Amniotic stem cell (primary cell): ENCODE measurements at places on chromosomes 1 and 21.

DNA sequence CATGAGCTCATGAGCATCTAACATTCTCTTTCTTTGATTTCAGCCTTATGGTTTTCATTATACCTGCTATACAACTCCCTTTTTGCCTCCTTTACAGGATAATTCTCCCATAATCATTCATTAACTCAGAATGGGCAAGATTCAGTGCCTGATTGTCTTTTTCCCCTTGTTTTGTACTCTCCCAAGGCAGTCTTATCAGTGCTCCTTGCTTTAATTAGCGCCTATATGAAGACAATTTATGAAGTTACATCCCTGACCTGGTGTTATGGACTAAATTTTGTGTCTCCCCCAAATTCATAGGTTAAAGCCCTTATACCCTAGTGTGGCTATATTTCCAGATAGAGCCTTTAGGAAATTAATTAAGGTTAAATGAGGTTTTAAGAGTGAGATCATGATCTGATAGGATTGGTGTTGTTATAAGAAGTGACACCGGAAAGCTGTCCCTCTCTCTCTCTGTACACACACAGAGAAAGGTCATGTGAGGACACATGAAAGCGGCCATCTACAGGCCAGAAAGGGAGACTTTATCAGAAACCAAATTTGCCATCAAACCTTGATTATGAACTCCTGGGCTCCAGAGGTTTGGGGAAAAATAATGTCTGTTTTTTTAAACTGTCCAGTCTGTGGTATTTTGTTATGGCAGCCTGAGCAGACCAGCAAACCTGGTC lies 185.8 kb upstream of the CHODL start:
- DNase-seq: no peak

DNA sequence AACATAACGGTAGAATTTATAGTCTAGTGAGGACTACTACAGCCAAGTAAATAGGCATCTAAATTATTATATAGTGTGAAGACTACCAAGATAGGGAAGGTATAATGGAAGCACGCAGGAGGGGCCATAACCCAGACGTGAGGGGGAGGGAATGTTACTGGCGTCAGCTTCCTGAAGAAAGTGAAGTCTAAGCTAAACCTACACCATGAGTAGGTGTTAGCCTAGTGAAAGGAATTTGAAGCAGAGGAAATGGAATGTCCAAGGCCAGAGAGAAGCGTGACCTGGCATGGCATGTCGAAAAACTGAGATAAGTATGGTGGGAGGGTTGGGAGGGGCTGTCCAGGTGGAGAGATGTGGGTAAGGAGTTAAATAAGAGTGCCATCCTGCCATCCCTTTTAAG lies 140.5 kb downstream of the SLC44A5 start:
- no peak for DNase-seq

DNA sequence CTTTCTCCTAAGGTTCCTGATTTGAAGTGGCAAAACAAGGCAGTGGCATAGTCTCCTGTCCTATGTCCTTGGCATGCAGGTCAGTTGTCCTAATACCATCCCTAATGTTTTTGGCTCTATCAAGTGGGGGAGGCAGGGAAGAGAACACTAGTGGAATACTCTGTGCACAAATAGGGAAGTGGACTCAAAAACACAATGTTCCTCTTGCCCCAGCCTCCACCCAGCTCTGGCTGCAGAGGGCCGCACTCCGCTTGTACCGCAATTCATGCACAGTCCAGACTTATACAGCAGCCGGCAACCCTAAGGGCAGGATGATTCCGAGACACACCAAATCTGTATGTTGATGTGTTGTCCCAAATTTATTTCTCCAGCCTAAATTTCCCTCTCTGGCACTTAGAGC lies 14.5 kb downstream of the PLEKHO1 start:
- DNase-seq: no peak

DNA sequence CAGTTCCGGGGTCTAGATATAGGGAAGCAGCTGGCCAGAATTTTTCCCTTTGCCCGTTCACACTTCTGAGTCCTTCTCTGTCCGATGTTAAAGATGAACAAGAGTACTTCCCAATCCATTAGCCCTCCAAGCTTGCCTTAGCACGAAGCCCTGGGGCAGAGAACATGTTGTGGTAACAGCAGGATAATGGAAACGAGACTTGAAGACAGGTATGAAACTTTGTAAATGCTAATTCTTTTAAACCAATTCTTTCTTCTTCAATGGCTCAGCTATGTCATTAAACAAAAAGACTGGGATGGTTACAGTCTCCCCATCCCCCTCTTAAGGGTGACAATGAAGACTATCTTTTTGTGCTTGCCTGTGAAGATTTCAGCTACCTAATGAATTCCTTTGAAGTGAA lies 218.5 kb downstream of the PLA2G4A start:
- DNase-seq: no peak

DNA sequence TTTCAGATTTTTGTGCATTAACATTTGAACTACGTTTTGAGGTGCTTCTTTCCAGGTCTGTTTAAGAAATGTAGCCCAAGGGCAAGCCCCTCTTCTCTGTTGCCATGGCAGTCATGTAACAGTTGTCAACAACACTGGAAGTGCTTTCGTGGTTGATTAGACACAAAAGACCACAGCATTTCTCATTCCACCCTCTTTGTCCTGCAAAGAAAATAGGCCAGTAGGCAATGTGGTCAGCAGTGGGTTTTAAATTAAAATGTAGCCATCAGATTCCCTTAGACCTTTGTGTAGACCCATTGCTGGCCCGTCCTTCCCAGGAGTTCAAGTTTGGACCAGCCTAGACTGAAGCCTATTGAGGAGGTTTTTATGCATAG lies 35.4 kb downstream of the VANGL1 start:
- DNase-seq: no peak

- peak; percentile 23 for DNase-seq
Measured at GRCh38 chr1:160675641-160676410, 29.0 kb upstream of the SLAMF1 start.

- no peak for DNase-seq
Measured at GRCh38 chr1:169200319-169200718, 93.8 kb downstream of the ATP1B1 start.

DNA sequence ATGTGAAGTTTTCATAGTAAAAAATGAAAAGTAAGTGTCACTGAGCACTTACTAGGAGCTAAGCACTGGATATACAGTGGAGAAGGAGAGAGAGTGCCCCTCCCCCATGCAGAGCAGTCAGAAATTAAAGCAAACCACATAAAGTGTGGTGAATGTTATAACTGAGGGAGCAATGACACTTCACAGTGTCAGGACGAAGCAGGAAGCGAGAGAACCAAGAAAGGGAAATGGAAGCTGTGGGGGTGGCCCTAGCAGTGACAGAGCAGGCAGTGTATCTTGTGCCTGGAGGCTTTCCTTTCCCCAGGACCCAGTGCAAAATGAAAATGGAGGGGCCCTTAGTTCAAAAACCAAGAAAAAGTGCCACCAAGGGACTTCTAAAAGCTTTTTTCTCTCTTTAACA lies 21.5 kb upstream of the RCAN3 start:
- DNase-seq: no peak

DNA sequence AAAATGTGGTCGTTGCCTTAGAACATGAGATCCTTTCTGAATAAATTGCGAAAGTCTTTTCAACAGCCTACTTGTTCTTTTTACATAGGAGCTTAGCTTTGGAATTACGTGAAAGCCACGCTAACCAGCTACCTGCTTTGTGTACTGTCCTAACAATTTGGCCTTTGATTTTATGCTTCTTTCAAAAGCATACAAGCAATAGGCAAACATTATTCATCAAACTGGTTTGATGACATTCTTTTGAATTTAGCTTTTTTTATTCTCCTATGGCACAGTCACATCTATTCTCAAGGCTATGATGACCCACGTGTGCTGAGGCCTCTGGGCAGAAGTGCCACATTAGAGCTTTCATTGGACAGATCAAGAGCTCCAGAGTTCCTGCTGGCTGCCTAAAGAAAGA lies 178.0 kb upstream of the DPT start:
- DNase-seq: no peak

DNA sequence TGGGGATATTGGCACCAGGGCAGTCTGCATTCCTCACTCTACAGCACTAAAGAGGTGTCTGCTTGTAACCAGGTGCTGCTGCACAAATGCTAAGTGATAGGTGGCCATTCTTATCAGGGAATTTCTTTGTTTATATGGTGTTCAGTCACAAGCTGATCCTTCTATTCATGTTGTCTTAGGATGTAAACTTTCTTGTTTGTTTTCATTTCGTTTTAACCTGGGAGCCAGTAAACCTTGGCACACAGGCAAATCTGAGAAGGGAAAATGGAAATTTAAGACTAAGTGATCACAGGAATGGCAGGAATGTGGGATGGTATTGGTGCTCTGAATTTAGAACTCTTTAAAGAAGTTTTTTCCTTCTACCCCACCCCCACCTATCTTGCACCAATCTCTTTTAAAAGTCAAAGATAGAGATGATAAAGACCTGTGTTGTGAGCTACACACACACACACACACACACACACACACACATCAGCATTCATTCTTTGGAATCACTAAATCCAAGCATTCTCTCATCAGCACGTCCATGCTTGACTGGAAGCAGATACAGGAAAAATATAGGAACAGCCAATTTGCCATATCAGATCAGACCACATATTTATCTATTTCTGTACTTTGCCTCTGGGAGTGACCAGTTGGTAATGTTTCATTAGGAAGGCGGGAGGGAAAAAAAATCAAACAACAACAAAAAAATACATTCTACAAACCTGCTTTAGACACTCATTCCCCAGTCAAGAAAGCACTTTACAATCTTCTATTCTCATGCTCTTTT lies 451.4 kb upstream of the ADGRL2 start:
- DNase-seq: no peak

GRCh38 chr1:103948526-103948925 lies 198.8 kb downstream of the AMY1C start:
- no peak for DNase-seq

- no peak for DNase-seq
Measured at GRCh38 chr1:119602169-119602568, 45.9 kb downstream of the ZNF697 start.

GRCh38 chr1:6788946-6789345 lies 3.7 kb downstream of the CAMTA1 start:
- DNase-seq: no peak

DNA sequence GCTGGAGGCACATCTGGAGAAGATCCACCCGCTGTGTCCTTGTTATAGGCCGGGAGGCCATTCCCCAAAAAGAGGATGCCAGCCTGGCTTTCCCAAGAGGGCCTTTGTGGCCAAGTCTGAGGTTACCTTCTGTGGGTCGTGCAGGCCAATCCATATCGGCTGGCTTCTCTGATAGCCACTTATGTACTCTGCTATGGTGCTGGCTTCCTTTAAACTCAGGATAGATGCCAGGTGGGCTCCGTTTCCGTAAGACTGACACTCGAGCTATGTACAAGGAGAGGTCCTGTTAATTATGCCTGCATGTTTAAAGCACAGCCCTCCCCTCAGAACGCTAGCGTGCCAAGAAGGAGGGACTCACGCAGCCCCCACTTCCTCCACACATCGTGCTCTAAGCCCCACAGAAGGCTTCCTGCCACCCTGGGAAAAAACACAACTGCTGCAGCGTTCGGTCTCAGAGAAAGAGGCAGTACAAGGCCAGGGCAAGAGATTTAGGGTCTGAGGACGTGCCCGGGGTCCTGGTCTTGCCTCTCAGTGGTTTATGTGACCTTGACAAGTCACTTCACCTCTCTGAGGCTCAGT lies 11.6 kb downstream of the REG4 start:
- no peak for DNase-seq
